NCI-H1930 (cell line): ENCODE measurements at places on chromosomes 2 and 18.

DNA sequence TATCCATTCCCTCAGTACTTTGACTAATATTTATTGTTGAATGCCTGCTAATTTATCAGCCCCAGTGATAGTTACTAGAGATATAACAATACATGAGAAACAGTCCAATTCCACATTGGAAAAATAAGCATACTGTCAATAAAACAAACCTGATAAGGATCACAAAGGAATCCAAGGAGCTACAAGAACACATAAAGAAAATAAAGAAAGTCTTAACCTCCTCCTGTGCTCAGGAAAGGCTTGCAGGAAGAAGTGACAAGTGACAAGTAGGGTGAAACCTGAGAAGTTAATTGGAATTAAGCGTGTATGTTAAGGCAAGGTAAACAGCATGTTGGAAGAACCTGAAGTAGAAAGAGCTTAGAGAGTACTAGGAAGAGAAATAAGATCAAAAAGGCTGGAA, 20.3 kb upstream of the ASNSD1 start:
- DNase-seq: no peak

DNA sequence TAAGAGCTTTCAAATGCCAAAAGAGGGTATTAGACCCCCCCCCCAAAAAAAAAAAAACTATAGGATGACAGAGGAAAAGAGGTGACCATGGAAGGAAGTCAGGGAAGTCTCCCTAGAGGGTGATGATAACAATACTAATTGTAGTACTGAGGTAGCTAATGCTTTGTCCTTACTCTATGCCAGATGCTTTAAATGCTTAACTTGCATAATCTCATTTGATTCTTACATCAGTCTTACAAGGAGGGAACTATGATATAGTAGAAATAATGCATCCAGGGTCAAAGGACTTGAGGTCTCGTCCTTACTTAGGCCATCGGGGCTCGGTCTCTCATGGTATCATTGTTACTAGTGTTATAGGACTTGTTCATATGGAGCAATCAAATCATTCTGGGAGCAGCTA, 9.1 kb downstream of the IDH1 start:
- DNase-seq: no peak

DNA sequence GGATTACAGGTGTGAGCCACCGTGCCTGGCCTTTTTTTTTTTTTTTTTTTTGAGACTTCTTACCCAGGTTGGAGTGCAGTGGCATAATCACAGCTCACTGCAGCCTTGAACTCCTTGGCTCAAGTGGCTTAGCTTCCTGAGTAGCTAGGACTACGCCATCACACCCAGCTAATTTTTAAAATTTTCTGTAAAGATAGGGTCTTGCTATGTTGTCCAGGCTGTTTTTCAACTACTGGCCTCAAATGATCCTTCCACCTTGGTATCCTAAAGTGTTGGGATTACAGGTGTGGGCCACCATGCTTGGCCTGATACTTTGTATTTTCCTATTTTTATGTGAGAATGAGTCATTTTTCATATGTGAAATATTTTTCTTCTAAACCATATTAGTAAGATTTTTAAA, 13.7 kb downstream of the ELP2 start:
- DNase-seq: no peak

GRCh38 chr2:215002500-215002899, 135.9 kb downstream of the ABCA12 start:
- DNase-seq: peak; percentile 23

DNA sequence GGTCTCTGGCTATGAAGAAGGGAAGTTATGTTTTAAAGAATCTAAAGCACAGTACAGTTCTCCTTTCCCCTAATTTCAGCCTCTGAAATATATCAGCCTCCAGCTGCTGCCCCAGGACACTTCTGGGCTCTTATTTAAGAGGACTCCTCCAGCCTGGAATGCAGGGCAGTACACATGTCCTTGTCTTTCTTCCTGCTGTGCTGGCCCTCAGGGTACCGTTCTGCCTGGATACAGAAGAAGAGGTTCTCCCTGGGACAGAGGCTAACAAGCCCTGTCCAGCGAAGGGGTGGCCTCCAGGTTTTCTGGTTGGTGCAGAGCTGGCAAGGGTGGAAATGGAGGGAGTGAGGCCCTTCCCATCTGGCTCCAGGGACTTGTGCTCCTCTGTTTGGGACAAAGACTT, 22.1 kb downstream of the MLPH start:
- no peak for DNase-seq

DNA sequence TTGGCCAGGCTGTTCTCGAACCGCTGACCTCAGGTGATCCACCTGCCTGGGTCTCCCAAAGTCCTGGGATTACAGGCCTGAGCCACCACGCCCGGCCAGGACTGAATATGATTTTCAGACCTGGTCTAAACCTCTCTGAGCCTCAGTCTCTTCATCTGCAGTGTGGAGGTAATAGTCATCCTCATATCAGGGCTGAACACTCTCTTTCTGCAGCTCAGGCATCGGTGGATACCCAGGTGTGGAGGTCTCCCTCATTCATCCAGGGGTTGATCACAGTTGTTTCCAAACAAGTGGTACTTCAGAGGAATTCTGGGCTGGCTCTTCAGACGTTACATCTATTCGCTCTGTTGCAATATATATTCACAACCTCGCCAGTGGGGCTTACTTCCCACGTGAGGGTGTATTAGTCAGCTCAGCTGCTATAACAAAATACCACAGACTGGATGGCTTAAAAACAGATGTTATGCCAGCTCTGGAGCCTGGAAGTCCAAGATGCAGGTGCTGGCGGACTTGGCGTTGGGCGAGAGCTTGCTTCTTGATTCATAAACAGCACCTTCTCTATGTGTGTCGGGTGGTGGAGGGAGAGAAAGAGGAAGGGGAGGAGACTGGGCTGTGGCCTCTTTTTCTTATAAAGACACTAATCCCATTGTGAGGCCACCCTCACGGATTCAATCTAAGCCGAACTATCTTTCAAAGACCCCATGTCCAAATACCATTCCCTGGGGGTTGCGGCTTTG, 2.9 kb upstream of the MBP start:
- DNase-seq: no peak

DNA sequence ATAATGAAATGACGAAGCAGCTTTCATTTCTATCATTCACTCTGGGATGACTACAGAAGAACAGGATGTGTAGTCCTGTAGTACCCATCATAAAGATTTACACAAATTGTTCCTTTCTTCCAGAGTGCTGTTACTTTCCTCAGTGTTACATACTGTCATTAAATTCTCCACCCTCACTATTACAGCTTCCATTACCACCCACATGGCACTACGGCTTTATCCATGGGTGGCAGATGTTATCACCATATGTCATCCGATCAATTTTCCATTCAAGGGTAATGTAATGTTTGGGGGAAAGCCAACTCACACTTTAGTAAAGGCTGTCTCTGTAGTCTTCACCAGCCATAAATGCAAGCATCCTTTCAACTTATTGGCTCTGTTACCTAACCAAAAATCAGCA, 7.1 kb upstream of the CSRNP3 start:
- DNase-seq: peak; percentile 95

- DNase-seq: no peak
These were observed 98.3 kb upstream of the ACVR1C start for GRCh38 chr2:157726946-157727345.

- DNase-seq: no peak
These were observed 3.5 kb downstream of the CTDP1 start for GRCh38 chr18:79682894-79683625.

DNA sequence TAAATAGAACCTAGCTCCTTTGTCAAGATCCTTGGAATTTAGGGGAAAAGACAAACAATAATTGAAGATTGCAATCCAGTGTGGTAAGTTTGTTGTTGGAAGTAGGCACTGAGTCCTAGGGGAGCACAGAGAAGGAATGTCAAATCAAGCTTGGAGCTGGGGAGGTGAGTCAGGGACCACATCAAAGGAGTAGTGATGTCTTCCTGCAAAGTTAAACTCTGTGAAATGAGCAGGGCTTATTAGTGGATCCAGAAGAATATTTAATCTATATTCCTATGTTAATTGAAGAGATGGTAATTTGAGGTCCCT, 41.7 kb upstream of the NABP1 start:
- DNase-seq: no peak

DNA sequence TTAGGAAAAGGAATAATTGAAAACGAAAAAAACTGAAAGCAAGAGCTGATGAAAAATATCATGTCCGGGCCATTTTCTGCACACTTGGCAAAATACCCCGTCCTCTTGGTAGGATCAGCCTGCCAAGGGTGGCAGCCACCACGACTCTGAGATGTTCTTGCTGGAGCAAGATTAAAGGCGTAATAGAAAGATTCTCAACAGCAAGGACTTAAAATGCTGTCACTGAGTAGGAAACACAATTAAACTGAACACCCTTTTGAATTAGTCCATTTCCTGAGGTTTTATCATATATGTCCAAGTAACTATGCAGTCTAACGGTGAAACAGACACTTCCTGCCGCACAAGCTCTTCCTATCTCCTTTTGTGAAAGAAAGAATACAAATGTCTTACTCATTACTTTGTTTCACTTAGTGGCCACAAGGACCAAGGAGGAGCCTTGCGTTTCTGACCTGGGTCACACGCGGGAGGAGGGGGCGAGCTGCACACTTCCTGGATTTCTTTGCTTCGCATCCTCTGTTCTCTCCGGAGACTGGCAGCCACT, 222.7 kb downstream of the PIEZO2 start:
- no peak for DNase-seq

DNA sequence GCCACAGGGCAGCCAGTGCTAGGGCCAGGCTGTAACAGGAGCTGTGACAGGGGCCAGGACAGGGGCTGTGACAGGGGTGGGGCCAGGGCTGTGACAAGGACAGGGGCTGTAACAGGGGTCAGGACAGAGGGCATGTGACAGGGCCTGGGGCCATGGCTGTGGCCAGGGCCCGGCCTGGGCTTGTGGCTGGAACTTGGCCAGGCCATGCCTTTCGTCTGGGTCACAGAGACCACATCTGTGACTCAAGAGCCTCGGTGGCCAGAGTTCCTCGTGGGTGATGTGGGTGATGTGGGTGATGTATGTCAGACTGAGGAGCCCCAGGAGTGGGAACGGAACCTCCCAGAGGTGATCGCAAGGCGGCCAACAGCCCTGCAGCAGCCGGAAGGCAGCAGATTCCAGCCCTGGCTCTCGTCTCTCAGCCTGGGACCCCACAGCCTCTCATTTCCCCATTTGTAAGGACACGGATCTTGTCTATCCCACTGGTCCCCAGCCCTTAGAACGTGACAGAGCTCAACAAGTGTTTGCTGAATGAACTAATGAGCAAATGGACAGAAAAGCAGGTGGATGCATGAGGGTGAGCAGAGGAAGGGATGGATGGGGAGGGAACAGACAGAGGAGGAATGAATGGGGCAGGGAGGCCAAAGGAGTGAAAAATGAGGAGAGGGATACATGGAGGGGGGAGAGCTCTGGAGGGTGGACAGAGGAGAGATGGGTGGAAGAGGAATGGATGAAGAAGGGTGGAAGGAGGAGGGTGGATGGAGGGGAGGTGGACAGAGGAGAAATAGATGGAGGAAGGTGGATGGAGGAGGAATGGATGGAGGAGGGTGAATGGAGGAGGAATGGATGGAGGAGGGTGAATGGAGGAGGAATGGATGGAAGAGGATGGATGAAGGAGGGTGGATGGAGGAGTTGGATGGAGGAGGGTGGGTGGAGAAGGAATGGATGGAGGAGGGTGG, 17.3 kb downstream of the ESPNL start:
- no peak for DNase-seq

DNA sequence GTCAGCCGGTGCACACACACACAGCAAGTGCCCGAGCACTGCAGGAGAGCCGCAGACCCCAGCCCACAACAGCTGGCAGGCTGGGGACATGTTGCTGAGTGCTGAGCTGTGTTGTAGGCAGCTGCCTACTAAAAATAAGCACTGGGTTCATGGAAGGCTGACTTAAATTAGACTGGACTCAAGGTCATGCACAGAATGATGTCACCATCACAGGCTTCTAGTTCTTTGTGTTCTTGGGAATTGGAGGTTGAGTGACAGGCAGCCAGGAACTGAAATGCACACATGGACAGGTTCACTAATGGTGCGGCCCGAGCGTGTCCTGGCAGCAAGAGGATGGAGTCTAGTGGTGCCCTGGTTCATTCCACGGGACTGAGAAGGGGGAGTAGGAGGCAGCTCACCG, 71.3 kb downstream of the VWA3B start:
- no peak for DNase-seq

GRCh38 chr2:41496908-41497307, 550.9 kb upstream of the PKDCC start:
- DNase-seq: no peak

DNA sequence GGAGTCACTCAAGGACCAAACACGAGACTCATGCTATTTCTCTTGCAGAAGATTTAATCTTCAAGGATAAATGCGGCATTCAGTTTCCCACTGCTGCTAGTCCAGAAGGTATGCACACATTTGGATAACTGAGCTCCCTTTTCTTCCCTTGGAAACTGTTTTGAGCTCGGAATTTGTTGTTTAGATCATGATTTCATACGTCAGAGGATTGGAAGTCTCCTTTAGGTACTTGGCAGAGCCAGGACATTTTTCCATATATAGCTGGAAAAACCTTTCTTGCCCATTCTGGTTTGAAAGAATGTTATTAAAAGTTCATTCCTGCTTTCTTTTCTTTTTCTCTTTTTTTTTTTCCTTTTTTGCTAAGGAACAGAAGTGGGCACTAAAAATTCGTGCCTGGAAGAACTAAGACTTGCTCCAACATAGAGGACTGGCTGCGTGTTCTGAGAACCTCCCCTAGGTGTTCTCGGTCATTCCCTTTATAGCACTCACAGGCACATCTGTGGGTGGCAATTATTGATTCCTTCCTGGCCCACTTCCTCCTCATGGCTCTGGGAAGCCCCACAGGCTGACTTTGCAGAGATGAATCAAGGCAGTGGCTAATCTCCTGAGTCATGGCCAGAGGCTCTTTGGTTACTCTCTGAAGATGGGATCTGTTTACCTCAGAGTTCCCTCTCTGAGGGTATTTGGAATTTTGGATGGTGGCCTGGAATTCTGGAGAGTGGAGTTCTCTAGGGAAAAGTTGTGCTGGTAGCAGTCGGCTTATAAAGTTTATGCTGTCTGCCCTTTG, 104.8 kb downstream of the PLCL1 start:
- no peak for DNase-seq

DNA sequence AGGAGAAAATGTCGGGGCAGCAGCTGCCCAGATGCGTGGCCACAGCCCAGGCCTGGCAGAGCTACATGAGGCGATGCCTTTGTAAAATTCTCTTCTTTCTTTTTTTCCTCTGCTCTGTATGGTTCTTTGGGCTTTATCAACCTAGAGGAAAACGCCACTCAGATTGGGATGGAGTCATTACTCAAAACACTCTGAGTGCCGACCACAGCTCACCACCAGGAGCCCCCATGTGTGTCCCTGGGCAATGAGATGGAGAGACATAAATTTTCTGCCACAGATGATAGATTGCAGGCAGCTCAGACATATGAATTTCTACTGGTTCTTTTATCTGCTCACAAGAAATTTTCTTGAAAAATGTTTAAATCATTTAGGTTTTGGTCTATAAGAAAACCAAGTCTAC, 56.0 kb downstream of the PARD6G start:
- no peak for DNase-seq

GRCh38 chr2:168604252-168604651, 148.2 kb downstream of the CERS6 start:
- DNase-seq: no peak

GRCh38 chr2:70947556-70948184, 12.0 kb downstream of the ATP6V1B1 start:
- DNase-seq: no peak
